ENCODE measurements at places on chromosomes 7 and 10.

DNA sequence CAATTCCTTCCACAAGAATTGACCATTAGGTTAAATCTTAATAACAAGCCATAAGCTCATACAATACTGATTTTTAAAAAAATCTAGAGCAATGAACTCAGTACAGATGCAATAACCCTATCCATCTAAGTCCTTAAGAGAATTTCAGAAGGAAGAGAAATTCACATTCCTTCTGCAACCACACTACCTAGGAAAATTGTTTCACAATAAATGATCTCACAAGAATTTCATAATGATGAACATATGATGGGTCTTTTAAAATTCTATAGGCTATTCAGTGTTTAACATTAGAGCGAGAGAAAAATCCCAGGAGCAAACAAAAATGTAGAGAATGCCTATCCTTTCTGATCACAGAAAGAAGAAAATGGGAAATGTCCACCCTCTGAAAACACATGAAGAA is 70.0 kb upstream of the MAGI2 start:
- no peak for DNase-seq

DNA sequence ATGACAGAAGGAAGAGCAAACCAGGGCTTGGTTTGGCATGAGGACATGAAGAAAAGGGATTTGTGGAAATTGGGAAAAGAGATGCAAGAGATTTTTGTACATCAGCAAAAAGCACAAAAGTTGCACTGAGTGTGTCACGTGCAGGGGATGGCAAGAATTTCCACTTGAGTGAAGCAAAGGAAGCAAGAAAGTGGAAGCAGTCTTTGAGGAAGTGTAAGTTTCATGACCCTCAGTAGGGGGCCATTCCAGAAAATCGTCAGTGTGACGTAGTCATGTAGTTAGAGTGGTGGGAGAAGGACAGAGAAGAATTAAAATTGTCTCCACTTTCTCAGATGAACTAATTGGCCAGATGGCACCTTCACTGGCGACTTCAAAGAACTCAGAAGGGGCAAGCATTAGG is 123.3 kb upstream of the FZD1 start:
- DNase-seq = no peak

GRCh38 chr10:31186225-31187000 is 132.6 kb upstream of the ZEB1 start:
- no peak for DNase-seq

- DNase-seq = no peak
These were observed 65.6 kb downstream of the NAMPT start for GRCh38 chr7:106219170-106219569.

DNA sequence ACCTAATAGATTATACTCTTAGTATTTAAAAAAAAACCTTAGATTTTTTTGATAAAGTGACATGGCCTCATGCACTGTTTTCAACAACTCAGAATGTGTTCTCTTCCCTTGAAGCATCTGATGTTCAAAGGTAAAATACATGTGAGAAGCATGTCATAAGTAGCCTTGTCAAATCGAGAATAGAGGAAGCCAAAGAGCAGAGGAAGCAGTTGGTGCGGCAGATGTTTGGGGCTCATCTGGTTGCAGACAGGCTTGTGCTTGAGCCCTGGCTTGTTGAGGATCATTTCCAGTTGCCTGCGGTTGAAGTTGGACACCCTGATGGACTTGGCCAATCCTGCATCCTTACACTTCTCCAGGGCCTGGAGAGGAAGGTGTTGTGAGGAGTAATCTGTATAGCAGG is 59.2 kb downstream of the AKR1E2 start:
- no peak for DNase-seq

DNA sequence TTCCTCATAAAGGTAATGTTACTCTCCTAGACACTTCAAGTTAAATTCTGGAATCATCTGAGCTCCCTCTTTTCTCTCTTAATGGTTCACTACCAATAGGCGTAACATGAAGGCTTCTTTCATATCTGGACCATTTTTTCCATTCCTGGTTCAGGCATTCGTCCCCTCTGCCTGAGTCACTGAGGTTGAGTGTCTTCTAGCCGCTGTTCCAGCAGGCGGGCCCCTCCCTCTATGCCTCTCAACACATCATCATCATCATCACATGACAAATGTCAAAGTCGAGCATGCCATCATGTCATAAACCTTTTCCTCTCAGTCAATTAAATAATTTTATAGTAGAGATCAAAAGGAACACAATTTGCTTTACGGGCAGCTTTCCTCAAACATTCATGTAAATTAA is 168.9 kb upstream of the ASAH2 start:
- DNase-seq = no peak

DNA sequence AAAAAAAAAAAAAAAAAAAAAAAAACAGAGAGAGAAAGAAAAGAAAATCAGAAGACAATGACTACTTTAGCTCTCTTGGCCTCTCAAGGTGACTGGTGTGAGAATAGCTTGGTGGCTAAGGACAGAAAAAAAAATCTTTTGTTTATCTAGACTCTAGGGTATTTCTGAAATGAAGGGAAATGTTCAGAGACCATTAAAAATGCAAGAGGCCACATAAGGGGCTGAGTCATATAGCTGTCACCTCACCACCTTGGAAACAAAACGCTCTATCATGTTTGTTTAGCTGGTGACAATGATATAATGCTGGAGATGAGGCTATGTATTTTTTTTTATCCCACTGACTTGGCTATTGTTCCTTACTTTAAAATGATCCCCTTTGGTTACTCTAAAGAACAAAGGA is 287.0 kb upstream of the CDC14C start:
- no peak for DNase-seq

GRCh38 chr7:99108613-99109012 is 35.3 kb downstream of the SMURF1 start:
- DNase-seq = no peak

GRCh38 chr10:83982812-83983211 is 156.5 kb upstream of the GHITM start:
- no peak for DNase-seq

- DNase-seq = no peak
These were observed 110.6 kb upstream of the SAMD8 start for GRCh38 chr10:75000748-75001321.

GRCh38 chr10:112735041-112735695 is 214.9 kb upstream of the TCF7L2 start:
- no peak for DNase-seq

DNA sequence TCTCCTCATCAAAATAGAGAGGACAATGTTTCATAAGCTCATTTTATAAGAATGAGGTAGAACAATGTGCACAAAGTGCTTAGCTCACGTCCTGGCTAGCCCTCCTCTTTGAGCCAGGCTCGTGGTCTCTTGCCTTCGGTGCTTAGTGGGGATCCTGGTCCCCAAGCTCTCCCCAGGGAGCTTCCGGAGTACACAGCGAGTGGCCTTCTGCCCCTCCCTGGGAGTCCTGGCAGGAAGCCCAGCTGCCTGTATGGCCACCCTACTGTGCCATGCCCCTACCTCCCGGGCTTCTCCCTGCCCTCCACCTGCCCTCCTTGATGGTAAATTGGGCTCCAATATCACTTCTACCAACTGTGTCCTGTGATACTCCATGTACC is 868 bp downstream of the MYO1G start:
- DNase-seq = no peak

GRCh38 chr7:135147341-135147898 is 452 bp upstream of the TMEM140 start:
- DNase-seq = no peak

DNA sequence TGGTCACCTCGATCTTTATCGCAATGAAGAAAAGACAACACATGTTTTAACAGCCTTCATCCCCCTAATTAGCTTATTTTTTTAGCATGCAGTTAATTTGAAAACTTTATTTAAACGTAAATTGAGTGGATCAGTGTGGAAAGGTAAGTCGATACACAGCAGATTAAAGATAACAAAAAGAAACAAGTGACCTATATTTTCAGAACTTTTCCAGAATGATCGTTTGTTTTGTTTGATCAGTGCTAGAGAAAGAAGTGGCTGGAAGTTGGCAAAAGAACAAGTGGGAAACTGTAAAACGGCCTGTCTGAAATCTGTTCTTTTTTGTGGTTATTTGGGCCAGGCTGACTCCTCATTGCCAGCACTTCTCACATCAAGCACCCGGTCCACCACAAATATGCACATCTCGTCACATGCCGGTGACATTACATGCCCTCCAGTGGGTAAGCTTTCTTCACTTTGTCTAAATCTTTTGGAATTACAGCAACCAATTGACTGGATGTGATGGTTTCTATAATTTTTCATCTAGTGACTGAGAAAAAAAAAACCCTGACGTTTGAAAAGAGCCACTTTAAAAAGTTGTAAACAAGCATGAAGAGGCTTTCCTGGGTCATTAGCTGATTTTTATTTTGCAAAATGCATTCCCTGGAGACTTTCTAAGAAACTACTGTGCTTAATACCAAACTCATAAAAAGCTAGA is 33.2 kb downstream of the C7orf33 start:
- DNase-seq = no peak

DNA sequence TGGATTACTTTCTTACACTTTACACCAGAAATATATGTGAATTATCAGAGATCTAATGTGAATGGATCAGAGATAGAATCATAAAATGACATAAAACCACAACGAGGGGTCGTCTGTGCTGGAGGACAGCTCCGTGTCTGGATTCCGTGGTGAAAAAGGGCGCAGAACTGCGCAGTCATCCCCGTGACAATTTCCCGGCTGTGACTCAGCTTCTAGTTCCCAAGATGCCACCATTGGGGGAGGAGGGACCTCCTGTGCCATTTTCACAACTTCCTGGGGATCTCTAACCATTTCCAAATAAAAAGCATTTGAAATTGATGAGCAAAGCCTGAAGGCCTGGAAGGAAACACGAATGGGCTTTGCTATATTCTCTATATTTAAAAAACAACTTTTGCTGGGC is 72.1 kb downstream of the PDGFA start:
- no peak for DNase-seq

DNA sequence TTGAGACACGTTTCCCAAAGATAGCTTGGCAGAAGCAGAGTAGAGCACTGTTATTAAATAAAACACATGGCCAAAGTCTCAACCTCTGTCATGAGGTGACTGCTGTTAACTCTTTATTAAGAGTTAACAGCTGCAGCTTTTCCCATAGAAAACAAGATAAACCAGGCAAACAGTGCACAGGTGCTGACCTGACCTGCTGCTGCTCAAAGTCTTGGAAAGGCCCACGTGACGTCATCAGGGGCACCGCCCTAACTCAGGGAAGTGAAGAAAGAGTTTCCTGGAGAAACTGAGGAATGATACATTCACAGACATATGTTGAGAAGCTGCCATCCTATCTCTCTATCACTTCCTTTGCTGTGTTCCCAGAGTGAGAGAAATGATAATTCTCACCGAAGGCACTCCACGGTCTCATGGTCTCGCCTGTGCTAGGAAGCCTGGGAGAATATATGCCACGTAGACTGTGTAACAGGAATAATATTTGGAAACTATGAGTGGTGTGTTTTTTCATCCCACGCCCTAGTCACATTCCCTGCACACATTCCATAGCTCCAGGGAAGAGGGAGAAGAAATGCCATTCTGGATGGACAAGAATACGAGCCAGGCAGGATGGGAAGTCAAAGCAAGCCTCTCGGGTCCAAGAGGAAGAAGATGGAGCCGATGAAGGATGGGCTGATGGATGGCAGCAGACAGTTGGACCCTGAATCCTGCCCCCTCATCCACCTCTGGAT is 146.2 kb upstream of the NFE2L3 start:
- no peak for DNase-seq

GRCh38 chr10:111373696-111374095 is 296.9 kb downstream of the ADRA2A start:
- DNase-seq = no peak

GRCh38 chr10:128575761-128576160 is 449.5 kb upstream of the MKI67 start:
- DNase-seq = no peak

DNA sequence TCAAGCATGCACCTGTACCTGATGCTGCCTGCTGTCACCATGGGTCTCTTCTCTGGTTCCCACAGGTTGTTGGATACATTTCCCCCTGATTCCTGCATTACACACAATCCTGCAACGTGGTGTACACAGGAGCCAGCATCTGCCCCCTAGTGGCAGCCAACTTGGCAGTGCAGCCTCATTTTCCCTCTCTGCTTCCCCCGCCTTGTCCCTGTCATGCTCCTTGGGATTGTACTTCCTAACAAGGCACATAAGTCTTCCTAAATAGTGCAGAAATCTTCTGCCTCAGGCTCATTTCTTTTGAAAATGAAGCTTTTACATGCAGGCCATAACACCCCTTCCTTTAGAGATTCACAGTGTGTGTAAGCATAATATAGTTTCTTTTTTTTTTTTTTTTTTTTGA is 387.5 kb downstream of the CCSER2 start:
- no peak for DNase-seq

DNA sequence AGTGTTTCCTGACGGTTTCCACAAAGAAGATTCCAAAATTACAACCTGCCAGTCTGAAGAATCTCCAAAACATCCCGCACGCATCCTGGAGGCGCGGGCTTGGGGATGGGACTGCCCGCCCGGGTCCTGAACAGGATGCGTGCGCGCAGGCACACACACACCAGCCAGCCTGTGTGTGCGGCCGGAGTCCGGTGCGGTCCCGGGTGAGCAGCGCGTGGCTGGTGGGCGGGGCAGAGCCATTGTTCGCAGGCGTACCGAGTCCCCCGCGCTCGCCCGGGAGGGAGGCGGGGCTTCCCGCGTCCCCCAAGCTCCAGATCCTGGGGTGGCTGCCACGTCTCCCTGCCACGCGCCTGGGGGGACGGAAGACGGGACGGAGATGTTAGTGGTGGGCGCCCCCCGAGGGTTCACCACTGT is 675 bp upstream of the SCD start:
- DNase-seq = no peak

DNA sequence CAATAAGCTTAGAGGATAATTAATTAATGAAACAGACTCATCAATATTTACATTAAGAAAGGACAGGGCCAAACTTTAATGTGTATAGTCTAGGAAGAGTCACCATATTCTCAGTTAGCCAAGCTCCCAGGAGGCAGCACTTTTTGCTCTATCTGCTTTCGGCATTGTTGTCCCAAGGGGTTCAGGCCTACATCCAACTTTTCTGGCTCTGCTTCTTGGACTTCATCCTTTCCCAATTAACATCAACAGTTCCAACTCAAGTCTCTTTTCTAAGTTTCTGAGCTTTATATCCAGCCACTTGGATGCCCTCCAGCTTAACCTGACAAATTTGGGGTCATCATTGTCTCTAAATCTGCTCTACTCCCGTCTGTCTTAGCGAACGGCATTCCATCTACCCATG is 42.8 kb downstream of the GLI3 start:
- no peak for DNase-seq

GRCh38 chr7:39624442-39624807 is 1.1 kb downstream of the RALA start:
- no peak for DNase-seq
